ENCODE measurements at places on chromosomes 4 and X.
A peak's percentile ranks its signal among the peaks of the same experiment; 100 is the strongest.

- no peak for DNase-seq
Observed at GRCh38 chrX:112768563-112768962, 72.1 kb downstream of the AMOT start.

DNA sequence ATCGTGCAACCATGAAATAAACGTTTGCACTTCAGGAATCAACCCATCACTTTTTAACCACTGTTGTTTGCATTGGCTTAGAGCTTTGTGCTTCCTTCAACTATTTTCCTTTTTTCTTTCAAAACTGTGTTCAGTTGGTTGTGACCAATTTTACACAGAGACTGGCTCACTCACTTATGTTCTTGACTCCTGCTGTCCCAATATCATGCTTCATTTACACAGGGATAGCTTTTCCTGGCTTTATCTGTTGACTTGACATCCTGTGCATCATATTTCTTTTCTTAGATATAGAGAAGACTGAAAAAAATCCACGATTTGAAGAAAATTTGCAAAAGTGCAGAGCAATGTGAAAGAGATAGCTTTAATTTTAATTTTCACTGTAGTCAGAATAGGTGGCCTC, 38.8 kb downstream of the REPS2 start:
- DNase-seq, result no peak

GRCh38 chrX:104662694-104663093, 96.7 kb downstream of the IL1RAPL2 start:
- DNase-seq, result no peak

- DNase-seq, result no peak
Observed at GRCh38 chr4:27233531-27233930, 372.9 kb downstream of the STIM2 start.

DNA sequence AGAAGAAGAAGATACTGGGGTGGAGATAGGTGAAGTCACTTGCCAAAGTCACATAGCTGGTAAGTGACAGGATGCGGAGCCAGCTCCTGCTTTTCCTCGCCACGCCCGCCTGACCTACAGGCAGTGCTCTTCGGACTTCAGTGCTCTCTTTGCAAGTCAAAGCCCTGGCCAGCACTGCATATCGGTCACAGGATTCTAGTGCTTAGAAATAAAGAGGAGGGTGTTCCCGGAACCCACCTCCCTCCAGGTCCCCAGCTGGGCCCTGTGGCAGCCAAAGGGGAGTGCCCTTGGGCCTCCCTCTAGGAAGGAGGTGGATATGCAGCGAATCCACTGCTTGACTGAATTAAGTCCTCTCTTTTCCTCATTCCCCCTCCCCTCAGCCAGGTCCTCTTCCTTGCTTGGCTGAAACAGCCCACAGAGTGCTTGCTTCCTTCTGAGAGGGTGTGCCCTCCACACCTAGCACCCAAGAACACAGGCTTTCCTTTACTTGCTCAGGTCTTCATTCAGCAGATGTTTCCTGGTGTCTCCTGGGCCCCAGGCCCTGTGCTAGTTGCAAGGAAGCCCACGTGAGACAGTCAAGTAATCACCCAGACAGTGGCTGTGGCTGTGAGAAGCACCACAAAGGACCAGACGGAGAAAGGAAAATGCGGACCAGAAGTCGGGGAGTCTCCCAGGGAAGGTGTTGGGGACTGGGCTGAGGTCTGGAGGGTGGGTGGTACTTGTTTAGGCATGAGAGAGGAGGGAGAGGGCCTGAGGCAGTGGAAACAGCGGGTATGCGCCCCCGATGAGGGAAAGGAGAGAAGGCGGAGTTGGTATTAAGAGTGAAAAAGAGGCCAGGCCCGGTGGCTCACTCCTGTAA, 14.0 kb upstream of the HMGB3 start:
- no peak for DNase-seq

GRCh38 chr4:152095701-152096070, 334.9 kb upstream of the GATB start:
- DNase-seq, result no peak

GRCh38 chrX:107700317-107700774, 72.0 kb downstream of the PRPS1 start:
- peak; percentile 86 for DNase-seq

DNA sequence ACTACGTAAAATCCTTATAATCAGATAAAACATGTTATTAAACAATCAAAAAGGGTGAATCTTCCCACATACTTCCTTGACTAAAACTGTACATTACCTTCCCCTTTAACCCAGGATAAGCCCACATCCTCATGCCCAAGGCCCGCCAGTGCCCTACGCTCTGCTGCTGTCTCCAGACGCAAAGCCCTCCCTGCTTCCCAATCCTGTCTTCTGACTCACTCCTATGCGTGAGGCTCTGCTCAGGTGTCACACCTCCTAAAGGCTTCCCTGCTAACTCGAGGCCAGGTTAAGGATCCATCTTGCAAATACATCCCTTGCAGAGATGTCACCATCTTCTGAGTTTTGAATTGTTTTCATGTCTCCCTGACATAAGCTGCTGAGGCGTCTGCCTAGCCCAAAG, 61.6 kb downstream of the STX18 start:
- DNase-seq, result no peak

GRCh38 chr4:80072744-80073472, at the start of gene ANTXR2:
Gene ANTXR2, minus strand, starts transcription at chr4:80073229. Its CDS starts 669 bp downstream, at chr4:80072560.
- DNase-seq, result peak; percentile 63

DNA sequence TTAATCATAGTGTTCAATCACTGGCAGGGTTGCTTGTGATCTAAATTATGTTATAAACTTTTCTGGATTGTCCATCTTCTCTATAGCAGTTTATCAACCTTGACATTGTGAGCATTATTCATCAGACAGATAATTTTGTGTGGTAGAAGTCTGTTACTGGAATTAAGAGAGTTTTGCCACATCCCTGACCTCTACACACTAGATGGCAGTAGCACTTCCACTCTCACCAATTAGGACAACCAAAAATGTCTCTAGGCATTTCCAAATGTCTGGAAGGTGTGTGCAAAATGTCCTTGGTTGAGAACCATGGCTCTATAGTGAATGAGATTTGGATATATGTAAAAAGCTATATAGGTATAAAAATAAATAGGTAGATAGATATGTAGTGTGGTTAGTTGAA, 324.1 kb upstream of the FAM47C start:
- DNase-seq, result no peak

DNA sequence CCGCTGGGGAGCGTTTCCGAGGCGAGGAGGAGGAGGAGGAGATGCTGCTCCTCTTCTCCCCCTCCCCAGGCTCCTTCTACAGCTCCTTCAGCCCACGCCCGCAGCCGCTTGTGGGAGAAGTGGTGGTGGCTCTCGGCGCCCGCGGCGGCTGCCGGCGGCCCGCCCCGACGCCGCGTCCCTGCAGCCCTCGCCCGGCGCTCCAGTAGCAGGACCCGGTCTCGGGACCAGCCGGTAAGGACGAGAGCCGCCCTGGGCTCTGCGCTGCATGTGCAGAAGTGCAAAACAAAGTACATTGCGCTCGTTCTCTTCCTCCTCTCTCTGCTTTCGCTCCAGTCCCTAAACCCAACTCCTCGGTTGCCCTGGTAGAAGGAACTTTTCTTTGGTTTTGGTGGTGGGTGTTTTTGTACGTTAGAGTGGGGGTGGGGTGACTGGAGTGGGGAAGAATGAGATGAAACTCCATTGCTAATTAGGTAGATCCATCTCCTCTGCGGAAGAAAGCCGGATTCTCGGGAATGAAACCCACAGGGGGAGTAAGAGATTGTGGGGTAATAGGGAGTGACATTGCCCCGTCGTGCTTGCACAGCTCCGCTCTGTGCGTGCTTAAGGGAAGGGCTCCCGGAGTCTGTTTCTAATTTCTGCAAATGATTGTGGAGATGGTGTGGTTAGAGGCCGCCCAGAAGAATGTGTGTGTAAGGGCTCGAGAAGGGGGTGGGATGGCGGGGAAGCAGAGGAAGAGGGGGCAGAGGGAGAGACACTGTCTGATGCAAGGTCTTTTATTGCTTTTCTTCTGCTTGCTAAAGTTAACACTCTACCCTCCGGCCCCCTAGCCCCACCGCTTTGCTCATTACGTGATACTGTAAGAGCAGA, 677 bp downstream of the PTPN13 start:
- DNase-seq, result peak; percentile 21

- peak; percentile 5 for DNase-seq
Observed at GRCh38 chrX:83008415-83008814, 499.7 kb upstream of the POU3F4 start.

- DNase-seq, result peak; percentile 62
Observed at GRCh38 chr4:170089668-170090351, at the start of gene AADAT. Gene AADAT, minus strand, starts transcription at chr4:170089956. Its CDS starts 266 bp downstream, at chr4:170089690.

DNA sequence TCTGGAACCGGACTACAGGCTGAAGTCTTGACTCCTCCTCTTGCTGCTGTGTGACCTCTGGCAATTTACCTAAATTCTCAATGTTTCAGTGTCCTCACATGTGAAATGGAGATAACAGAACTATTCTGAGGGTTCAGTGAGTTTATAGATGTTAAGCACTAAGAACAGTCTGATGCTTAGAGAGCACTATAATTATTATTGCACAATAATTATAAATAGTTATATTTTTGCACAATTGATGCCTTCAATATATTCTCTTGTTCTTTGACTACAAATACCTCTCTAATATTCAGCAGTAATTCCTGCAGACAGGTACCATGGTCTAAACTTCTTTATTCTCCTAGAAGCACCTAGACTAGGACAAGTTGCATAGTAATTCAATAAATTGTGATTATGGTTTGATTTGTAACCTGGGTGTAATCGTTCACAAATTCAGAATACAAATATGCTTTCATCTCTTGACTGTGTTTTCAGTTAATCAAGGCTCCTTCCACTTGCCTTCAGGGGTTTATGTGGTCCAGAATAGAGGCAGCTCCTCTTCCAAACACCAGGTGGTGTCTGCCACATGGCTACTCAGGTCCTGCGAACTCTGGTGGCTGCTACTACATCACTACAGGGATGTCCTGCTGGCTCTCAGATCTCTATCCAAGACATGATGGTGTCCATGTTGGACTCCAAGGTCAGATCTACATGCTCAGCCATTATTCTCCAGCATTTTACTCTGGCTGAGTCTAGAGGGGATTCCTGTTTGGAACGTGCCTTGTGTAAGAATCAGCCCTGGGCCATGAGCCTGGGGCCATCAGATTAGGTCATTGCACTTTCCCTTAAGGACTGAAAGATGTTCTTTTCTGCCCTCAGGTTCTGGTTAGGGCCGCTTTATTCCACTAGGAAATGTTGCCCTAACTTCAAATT, 103.4 kb downstream of the QRFPR start:
- DNase-seq, result peak; percentile 5

- DNase-seq, result no peak
Observed at GRCh38 chrX:20479896-20480295, 213.2 kb upstream of the RPS6KA3 start.

DNA sequence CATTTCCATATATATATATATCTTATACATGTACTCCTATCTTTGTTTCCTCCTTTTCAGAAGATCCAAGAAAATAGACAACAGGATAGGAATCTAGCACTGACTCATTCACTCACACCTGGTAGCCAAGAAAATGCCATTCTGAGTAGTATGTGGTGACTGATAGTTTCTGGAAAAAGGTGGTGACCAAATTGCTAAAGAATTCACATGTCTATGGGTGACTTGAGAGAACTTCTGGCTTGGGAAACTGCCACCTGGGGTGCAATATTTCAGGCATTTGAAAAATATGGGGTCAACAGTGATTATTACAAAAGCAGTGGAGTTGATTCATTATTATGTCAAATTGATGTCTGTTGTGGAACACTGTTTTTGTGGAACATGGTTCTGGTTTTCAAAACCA, 605.1 kb downstream of the PCDH18 start:
- no peak for DNase-seq

DNA sequence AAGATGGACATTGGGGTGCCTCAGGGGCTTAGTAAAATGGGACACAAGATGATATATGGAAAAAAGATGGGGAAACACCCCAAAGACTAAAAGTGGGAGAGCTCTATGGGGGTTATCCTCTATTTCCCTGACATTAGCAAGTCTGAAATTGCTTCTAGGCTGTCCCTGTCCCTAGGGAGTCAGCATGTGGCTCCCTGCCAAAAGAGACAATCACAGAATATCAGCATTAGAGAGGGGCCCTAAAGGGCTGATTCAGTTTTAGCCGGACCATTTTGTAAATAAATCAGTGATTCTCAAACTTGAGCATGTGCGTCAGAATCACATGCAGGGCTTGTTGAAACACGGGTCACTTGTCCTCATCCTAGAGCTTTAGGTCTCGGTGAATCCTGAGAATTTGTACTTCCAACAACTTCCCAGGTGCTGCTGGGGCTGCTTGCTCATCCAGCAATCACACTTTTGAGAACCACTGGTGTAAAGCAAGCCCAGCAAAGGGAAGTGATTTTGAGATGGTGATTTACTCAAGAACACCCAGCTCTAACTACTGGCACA, 165.3 kb upstream of the DGKK start:
- no peak for DNase-seq

GRCh38 chrX:120015145-120016067, 62.1 kb downstream of the RHOXF2B start:
- peak; percentile 11 for DNase-seq

- no peak for DNase-seq
Observed at GRCh38 chrX:49992853-49993252, 70.5 kb downstream of the CLCN5 start.

- DNase-seq, result no peak
Observed at GRCh38 chrX:23854945-23855344, 52.8 kb downstream of the APOO start.

- DNase-seq, result peak; percentile 45
Observed at GRCh38 chr4:105709081-105709450, 482 bp downstream of the GSTCD start.

GRCh38 chr4:2689825-2690700, 66.1 kb downstream of the TNIP2 start:
- DNase-seq, result no peak

DNA sequence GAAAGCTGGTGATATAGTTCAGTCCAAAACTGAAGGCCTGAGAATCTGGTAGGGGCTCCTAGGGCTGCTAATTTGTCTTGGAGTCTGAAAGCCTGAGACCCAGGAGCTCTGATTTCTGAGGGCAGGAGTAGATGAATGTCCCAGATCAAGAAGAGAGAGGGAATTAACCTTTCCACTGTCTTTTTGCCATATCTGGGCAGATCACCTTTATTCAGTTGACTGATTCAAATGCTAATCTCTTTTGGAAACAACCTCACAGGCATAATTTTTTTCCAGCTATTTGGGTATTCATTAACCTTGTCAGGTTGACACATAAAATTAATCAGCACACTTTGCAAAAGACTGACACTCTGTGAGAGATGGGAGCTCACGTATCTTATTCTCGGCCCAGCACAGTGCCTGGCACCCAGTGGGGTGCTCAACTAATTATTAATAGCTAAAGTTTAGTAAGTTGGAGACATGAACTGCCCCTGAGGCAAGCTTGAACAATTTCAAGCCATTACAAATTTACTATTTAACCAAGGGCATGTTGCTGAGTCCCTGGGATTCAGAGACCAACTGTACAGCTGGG, 114.3 kb downstream of the CPEB2 start:
- DNase-seq, result no peak

DNA sequence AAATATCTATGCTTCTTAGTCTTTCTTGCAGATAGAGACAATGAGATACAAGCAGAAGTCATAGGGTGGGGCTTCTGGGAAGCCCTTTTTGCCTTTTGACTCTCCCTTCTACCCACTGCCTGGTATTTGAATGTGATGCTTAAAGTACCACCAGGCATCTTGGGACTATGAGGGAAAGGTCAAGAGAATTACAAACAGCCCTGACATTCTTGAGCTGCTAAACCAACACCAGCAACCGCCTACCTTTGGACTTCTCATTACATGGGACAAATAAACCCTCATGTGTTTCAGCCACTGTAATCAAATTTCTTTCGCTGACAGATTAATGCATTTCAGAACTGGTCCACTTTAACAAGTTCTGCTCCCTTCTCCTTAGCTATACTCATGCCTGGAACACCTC, 112.8 kb downstream of the LUZP4 start:
- DNase-seq, result no peak
